ENCODE measurements at places on chromosomes 12 and 14.

DNA sequence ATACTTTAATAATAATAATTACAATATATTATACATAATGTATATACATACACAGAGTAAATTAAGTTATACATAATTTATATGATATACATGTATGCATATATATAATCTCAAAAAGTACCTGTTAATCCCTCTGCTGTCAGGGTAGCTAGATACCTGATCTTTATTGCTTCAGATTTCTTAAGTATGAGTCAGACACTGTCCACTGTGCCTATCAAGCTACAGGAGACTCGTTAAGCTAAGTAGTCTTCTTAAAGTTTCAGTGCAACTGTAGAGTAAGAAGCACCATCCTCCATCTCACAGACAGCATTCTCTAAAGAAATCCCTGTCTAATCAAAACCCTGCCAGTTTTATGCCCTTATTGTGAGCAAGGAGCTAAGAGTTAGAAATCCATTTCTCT lies 428.7 kb downstream of the RERGL start:
- DNase-seq: no peak

DNA sequence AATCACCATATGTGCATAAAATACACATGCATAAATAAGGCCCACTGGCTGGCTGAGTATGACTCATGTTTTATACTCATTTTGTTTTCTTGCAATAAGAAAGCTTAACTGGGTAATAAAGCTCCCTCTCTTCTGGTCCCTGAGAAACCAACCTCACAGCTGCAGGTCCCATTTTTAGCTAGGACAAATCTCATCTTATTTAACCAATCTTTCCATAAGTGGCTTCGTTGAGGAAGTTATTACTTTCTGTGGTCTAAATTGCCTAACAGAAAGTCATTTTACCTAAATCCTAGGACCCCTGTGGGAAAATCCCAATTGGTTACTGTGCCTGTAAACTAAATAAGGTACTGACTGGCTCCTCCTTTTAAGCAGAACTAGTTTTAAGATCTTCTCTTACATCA lies 232.8 kb upstream of the FBXO33 start:
- DNase-seq: no peak

GRCh38 chr12:32964981-32965585 lies 68.5 kb upstream of the PKP2 start:
- DNase-seq: no peak

DNA sequence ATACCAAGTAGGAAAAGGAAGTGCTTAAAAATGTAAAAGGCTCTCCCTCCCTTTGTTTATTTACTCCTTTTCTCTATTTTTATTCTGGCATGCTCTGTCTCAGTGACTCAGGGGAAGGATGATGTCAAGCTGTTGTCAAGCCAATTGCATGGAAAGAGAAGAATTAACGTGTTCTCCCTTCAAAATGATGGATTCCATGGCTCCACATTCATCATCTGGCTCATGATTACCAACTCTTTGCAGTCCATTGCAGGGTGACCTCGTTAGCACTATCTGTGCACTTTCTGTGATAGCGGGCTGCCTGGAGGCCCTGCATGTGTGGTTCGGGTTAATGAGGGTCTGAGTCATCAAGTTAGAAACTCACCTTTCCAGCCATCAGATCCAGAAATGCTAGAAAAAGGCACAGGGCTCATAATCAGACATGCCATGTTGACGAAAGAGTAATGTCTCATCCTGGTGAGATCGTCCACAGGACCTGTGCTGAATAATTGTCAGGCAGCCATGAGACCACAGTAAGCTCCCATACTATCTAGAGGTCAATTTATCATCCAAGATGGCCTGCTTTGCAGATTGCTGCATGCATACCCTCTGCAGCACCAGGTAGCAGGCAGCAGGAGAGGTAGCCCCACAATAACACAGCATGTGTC lies 79.2 kb upstream of the BTG1 start:
- DNase-seq: no peak

- DNase-seq: no peak
These were observed 30.7 kb upstream of the SLC17A8 start for GRCh38 chr12:100326208-100326607.

GRCh38 chr12:58247633-58248032 lies 306.3 kb downstream of the ATP23 start:
- DNase-seq: no peak

- DNase-seq: no peak
These were observed 3.4 kb upstream of the LGMN start for GRCh38 chr14:92751819-92752218.

DNA sequence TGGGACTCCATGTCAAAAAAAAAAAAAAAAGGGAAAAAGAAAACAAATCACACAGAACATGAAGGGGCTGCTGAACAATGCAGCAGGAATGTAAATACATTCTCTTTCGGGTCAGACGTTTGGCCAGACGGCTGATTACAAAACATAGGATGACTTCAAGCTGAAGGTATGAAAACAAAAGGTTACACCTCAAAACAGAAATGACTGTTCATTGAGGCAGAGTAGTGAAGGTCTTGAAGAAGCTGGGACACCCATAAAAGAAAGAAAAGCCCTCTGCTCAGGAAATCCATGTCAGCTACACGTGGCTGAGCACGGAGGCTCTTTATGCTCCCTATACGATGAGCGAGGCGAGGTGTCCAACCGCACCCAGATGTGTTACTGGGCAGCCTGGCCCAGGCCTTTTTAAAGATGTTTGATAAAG lies 37.7 kb downstream of the FGD4 start:
- no peak for DNase-seq

DNA sequence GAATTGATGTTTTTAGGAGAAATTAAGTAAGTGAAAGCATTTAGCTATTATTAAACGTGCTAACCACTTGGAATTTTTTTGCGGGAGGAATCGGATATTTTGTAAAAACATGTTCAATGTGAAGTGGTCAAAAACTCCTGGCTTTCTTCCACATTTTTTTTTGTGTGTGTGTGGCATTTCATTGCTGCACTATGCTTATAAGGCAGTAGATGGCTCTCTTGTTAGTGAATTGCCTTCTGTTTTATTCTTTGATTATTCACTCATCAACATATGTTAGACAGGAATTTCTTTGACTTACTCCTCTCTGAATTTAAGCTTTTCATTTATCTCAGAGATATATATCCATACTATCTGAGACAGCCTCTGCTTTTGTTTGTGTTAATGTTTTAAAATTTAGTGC lies 71.3 kb downstream of the DERA start:
- no peak for DNase-seq

- no peak for DNase-seq
These were observed 49.8 kb upstream of the ANO6 start for GRCh38 chr12:45166056-45166455.

GRCh38 chr14:23610090-23610814 lies 25.9 kb upstream of the DHRS2 start:
- no peak for DNase-seq

GRCh38 chr14:90274808-90275457 lies 18.6 kb downstream of the PSMC1 start:
- DNase-seq: no peak
